COLO829 (cell line): ENCODE measurements at places on chromosomes 2 and 18.

DNA sequence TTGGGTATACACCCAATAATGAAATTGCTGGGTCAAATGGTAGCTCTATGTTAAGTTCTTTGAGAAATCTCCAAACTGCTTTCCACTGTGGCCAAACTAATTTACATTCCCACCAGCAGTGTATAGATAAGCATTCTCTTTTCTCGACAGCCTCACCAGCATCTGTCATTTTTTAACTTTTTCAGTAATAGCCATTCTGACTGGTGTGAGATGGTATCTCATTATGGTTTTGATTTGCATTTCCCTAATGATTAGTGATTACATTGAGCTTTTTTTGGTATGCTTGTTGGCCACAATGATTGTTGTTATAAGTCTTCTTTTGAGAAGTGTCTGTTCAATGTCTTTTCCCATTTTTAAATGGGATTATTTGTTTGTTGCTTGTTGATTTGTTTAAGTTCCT lies 50.4 kb upstream of the EPAS1 start:
- DNase-seq: no peak

DNA sequence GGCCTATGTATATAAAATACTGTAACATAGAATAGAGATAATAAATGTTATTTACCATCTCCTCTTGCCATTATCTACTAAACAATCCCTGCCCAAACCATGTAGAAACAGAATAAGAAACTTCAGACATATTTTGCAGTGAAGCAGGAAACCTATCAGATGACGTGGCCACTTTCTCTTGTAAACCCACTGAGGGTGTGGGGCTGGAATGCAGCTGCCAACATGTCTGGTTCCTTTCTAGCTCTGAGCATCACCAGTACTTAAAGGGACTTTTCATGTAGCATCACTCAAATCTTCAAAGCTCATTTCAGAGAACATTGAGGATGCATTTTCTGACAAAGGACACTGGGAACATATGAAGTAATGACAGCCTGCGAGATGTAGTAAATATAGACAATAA lies 251.8 kb downstream of the LPIN1 start:
- no peak for DNase-seq

DNA sequence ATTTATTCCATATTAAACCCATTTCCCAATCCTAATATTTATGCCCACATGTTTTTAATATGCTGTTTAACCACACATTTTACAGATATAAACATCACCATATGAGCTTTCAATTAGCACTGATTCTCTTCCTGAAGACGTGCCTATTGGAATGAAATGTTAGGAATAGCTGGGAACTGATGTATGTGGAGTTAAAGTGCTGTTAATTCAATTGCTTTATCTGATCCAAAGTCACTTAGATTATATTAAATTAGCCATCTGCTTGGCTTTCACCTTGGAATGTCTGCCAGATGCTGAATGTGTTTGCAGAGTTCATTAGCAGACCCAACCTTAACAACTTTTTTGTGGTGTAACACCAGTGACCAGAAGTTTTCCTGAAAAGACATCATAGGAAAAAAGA lies 942.9 kb upstream of the KLHL29 start:
- no peak for DNase-seq

DNA sequence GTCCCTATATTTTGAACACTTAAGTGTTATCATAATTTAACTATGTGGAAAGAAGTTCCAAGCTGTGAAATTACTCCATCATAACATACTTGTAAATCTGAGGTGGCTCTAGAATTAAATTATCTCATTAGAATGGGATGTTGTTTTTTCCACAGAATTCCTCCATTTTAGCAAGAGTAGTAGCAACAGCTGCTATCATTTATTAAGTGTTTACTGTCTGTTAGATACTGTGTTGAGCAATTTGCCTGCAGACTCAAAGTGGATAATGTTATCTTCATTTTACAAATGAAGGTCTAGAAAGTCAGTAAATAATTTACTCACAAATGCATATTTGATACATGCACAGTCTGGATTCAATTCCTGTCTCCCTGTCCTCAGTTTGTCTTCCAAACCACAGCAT lies 504.8 kb upstream of the NRP2 start:
- no peak for DNase-seq

GRCh38 chr18:46767217-46767616 lies 10.4 kb upstream of the ST8SIA5 start:
- no peak for DNase-seq

DNA sequence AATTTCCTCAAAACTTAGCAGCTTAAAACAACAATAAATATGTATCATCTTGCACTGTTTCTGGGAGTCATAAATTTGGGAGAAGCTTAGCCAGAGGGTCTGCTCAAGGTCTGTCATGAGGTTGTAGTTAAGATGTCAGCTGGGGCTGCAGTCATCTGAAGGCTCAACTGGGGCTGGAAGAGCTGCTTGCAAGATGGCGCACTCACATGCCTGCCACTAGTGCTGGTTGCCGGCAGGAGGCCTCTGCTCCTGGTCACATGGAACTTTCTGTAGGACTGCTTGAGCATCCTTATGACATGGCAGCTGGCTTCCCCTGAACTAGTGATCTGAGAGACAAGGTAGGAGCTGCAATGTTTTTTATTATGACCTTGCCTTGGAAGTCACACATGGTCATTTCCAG lies 215.5 kb upstream of the HAAO start:
- no peak for DNase-seq

GRCh38 chr18:47917923-47918610 lies 12.4 kb downstream of the SMAD2 start:
- no peak for DNase-seq

GRCh38 chr2:68774569-68775271 lies 40.1 kb downstream of the ARHGAP25 start:
- peak; percentile 66 for DNase-seq

DNA sequence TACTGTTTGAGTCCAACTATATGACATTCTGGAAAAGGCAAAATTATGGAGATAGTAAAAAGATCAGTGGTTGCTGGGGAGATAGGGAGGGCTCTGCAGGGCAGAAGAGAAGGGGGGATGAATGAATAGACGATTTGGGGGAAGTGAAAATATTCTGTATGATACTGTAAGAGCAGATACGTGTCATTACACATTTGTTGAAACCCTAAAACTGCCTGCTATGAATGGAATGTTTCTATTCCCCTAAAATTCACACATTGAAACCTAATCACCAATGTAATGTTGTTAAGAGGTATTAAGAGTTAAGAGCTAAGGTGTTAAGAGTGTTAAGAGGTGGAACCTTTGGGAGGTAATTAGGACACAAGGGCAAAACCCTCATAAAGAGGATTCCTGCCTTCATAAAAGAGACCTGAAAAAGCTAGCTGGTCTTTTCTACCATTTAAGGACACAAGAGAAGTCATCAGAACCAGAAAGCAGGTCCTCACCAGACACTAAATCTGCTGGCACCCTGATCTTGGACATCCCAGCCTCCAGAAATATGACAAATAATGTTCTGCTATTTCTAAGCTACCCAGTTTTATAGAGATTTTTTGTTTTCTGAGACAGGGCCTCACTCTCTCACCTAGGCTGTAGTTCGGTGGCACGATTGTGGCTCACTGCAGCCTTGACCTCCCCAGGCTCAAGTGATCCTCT lies 76.2 kb downstream of the ATAD2B start:
- no peak for DNase-seq

- DNase-seq: no peak
Observed at GRCh38 chr2:1678609-1679008, 65.7 kb downstream of the PXDN start.

DNA sequence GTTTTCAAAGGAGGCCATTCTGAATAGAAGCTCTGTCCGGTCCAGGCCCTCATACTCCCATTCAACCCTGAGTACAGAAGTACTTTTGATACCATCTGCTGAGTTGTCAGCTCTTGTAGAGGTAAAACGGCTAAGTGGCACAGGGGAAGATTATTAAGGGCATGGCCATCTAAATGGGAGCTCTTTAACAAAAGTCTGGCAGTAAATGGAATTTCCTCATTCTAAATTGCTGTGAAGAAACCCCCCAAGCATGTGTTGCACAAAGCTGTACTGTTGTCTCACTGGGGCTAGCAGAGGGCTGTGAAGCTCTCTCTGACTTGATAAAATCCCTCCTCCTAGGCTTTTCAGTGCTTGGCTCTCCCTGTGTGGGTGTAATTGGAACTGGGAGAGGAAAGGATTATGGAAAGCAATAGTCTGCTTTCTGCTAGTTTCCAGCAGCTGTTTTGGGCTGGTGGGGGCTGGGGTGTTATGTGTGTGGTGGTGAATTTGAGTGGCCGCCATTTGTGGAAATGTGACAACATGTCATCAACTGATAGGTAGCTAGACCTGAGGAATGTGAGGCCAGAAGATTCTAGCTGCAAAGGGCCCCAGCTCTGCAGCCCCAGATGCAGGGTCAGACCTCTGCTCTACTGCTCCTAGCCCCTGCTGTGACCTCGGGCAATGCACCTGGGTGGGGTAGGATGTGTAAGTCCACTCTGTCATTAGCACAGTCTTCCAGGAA lies 65.1 kb downstream of the MAP4K4 start:
- peak; percentile 64 for DNase-seq

DNA sequence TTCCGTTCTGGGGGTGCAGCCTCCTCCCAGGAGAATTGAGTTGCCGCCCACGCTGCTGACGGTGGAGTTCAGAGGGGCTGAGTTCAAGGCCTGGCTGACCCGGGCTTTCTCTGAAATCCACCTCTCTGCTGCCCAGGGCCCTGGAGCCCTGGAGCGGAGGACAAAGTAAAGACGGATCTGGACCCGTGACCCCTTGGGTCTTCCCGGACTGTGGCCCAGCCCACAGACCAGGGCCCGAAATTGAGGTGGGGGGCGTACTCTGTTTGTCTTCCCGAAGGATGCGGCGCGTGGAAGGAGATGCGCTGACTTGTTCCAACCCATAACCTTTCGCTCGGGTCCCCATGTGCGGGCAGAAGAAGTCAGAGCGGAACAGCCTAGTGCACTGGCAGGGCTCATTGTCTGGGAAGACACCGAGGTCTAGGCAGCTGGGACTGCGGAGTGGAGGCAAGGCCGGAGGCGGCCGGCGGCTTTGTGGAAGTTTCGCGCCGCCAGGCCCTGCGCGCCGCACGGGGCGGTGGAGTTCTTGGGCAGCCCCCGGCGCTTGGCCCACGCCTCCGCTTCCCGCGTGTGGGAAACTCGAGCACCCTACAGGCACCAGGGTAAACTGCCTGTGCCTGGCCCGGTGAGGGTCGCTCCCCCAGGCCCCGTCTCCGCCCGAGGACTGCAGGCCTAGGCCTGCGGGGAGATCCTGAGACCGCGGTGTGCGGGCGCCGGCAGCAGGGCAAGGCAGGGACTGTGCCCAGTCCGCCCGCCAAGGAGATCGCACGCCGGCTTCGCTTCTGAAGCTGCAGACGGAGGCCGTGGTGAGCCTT lies 9.8 kb downstream of the POU3F3 start:
- no peak for DNase-seq

DNA sequence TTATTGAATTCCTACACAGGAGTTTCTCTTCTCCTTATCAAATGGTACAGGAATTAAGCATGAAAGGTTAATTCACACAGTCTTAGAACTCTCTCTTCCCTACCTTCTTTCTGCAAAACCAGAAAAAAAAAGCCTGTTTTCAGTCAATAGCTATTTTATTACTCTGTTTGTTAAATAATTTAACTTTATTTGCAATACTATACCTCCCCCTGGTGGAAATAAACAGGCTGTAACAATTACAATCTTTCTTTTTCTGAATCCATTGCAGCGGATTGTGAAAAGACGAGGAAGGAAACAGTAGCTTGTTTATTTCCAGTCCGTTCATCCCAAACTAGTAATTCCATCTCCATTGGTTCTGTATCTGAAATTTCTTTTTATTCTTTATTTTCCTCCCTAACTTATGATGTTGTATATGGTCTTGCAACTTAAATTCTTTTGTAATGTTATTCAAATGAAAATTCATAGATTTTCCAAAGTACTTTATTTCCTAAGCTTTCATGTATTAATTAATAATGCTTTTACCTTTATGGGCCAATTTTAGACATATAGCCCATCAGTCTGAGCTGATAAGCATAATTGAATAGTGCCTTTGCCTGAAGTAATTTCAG lies 165.2 kb downstream of the SH3BP4 start:
- DNase-seq: peak; percentile 31

DNA sequence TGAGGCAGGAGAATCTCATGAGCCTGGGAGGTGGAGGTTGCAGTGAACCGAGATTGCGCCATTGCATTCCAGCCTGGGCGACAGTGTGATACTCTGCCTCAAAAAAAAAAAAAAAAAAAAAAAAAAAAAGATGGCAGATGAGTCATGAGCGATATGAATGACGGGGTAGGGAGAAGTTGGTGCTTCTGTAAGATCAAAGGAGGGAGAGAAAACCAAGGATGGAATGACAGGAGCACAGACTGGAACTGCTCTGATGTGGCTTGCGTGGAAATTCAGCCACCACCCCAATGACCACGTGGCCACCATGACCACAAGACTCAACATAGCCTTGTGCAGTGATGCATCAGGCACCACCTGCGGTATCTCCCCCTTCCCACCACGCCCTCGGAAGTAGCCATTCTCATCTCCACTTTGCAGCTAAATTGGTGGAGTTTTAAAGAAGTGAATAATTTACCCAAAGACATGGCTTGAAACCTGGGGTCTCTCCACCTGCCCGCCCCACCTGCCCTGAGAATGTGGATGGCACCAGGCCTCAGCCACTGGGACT lies 96.0 kb downstream of the ACKR3 start:
- peak; percentile 42 for DNase-seq

- DNase-seq: no peak
Observed at GRCh38 chr2:121137571-121137970, 147.4 kb downstream of the TFCP2L1 start.

GRCh38 chr2:31446848-31447247 lies 32.3 kb upstream of the XDH start:
- no peak for DNase-seq

DNA sequence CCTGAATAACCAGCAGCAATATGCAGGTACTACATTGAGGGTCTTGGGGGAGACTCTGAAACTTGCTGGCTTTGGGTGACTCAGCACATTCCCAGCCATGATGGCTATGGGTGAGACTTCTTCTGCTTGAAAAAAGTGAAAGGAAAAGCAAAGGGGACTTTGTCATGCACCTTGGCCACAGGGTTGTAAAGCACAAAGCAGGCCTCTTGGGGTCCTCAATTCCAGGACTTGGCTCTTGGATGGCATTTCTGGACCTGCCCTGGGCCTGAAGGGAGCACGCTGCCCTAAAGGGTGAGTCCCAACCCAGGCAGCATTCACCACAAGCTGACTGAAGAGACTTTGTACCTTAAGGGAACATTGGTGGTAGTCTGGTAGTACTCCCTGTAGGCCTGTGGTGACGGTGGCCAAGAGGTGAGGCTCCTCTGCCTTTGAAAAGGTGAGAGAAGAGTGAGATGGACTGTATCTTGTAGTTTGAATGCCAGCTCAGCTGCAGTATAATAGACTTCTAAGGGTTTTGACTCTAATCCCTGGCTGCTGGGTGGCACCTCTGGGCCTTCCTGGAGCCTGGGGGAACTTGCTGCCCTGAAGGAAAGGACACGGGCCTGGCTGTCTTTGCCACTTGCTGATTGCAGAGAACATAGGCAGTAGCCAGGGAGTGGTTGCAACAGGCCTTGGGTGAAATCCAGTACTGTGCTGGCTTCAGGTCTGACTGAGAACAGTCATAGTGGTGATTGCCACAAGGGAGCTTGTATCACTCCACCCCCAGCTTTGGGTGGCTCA lies 36.5 kb upstream of the CYTIP start:
- no peak for DNase-seq

DNA sequence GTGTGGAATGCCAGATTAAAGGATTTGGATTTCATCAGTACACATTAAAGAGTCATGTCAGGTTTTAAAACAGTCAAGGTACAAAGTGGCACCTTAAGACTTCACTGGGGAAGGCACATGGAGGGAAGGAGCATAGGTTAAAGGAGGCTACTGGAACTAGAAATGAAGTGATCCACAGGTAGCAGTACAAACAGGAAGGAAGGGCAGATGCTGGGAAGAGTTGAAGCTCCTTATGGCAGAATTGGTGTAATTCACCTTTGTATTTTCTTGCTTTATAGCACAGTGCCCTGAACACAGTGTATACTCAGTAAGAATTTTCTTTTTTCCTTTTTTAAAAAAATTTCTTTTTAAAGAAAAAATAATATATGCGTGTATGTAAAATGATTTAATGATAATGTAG lies 177.1 kb downstream of the BABAM2 start:
- DNase-seq: no peak
